Stimulated activated CD8-positive, alpha-beta memory T cell treated with anti-CD3 and anti-CD28 coated beads, Interleukin-12 subunit alpha, Interleukin-12 subunit beta, amount 100 ng/mL, for 1 hour (primary cell): ENCODE measurements at places on chromosomes 1 and 21.

GRCh38 chr1:17682400-17682799, 72.7 kb upstream of the ACTL8 start:
- DNase-seq = no peak

- DNase-seq = no peak
Observed at GRCh38 chr1:107327446-107327845, 186.6 kb downstream of the NTNG1 start.

GRCh38 chr1:228037401-228038386, 30.9 kb downstream of the WNT3A start:
- DNase-seq = no peak

GRCh38 chr1:64848803-64849202, 103.9 kb downstream of the RAVER2 start:
- no peak for DNase-seq

DNA sequence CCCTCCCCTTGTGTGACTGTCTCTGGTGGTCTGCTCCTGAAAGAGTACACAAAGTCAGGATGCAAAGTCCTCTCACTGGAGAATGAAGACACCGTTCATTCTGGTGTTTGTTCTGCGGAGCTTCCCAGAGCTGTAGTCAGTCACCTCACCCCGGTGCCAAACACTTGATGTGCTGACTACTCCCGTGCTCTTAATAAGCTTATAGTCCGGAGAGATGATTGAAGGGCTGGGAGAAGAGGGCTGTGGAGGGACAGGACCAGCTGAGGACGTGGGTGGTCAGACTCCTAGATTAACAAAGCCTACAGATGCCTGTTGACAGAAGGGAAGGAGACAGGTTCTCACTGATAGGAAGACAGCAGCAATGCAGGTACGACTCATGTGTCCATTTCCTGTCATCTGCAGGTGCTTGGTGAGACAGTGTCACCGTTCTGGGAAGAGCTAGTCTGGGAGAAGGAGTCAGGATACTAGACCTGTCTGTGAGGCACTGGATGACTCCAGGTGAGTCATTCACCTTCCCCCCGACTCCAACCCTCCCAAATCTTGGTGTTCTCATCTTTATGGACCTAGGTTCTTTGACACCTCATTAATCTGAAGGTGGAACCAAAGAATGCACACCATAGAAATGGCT, 40.4 kb upstream of the LRRN2 start:
- no peak for DNase-seq

DNA sequence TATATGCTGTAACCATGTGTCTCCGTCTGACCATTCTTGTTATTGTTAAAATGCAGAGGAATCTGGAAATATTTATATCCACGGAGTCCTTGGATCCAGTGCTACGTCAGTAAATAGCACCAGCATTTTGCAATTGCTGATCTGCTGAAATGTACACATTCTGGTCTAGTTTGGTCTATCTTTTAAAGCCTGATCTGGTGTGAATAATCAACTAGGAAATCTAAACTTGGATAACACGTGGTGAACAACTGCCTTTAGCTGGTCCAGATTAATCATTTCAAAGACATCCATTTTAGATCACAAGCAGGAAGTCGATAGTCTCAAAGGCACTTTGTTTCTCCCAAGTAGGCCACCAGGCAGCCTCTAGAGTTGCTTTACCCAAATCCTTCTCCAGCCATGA, 32.6 kb downstream of the PDPN start:
- DNase-seq = no peak

GRCh38 chr1:28640766-28641165, 2.1 kb downstream of the TAF12 start:
- DNase-seq = no peak

GRCh38 chr1:57934745-57935144, 510.9 kb upstream of the DAB1 start:
- no peak for DNase-seq

GRCh38 chr1:15177710-15178166, 24.2 kb downstream of the TMEM51 start:
- DNase-seq = no peak

DNA sequence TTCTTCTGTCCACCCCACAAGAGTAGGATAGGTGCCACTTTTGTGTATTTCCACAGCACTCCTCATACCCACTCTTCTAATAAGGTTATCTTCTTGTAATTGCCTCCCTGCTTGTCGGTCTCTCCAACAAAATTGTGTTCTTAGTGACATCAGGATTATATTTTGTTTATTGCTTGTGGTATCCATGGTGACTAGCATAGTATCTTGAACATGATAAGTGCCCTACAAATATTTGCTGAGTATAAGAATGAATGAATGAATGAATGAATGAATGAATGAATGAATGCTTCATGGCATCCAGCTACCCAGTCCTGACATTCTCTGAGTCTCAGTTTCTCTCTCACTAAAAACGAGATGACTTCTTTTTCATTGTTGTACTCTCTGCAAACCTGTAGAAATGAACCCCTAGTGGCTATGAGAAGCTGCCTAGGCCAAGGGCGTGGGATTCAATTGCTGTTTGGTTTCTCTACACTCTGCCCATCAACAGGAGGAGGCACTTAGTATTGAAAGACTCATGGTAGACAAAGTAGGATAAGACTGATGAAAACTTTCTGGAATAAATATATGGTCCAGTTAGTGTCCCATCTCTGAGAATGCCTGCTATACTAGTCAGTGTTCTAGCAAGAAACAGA, 121.0 kb downstream of the TMEM53 start:
- DNase-seq = no peak

- DNase-seq = no peak
Observed at GRCh38 chr21:31905503-31906451, 33.0 kb downstream of the HUNK start.

DNA sequence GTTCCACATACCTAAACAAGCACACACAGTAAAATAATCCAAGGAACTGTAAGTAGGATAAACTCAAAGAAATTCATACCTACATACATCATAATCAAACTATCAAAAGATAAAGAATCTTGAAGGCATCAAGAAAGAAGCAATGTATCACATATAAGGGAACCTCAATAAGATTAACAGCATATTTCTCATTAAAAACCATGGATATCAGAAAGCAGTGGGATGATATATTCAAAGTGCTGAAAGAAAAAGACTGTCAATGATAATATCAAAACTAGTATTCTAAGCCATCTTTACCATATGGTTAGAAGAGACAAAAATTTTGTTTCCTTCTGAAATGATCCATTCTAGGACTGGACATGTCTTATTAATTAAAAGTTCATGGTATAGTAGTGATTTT, 37.1 kb upstream of the ADAM30 start:
- no peak for DNase-seq

DNA sequence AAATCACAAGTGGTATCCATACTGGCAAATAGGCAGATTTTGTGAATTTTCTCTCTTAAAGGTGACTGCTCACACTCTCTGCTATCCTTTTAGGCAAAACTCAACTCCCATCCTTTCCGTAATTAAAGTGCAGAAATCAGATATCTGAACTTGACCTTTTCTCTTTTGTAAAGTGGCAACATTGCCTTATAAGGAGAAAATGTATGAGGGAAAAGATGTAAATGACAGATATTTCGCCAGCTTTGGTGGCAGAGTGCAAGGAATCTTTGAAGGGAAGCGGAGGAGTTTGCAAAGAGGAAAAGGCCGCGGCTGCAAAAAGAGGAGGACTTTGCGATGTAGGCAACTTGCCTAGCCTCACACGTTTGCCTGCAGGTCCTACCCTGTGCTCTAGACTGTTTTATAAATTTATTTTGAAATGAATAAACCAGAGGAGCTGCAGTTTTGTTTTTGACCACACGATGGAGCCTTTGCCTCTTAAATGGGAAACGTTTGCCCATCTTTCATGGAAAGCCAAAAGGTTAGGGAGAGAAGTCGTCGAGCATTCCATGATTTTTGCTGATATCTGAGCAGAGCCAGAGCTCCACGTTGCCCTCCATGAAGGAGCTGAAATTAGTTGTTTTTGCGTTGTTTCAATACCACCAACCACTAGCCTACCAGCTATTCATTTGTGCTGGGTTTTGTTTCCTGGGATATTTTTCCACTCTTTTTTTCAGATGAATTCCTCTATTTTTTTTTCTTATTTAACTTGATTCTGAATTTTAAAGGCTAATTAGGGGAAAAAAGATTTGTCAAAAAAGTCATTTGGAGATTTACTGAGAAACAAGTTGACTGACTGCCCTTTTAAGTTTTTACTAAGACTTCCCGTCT, 242.3 kb downstream of the LMX1A start:
- no peak for DNase-seq

GRCh38 chr1:200226268-200226968, 183.4 kb downstream of the ZNF281 start:
- DNase-seq = no peak

GRCh38 chr1:210089855-210090254, 142.7 kb upstream of the SERTAD4 start:
- no peak for DNase-seq

DNA sequence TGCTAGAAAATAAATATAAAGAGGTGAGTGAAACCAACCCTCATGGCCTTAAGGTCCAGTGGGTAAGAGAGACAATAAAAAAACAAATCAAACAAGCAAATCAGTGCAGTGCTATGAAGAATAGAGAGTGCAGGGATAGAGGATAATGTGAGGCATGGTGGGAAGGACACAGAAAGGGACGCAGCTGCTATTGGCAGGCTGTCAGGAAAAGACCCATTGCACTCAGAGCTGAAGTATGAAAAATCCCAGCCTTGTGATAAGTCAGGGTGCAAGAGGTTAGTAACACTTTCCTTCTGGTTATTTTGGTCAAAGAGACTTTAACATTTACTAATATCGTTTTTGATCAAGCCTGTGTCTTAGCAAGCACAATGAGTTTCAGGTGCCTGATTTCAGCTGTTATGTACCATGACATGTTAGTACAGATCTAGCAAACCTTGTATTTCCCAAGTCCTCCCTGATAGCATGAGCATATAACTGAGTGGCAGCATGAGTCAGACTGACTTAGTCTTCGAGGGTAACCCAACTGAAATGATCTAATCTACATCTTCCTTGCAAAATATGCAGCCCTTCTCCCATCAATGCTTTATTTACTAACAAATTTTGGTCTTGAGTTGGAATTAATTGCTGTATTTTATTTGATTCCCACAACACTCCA, 31.7 kb downstream of the CHML start:
- no peak for DNase-seq

- no peak for DNase-seq
Observed at GRCh38 chr1:48207131-48207530, 15.4 kb upstream of the SLC5A9 start.

GRCh38 chr1:54583307-54583686, 35.3 kb downstream of the ACOT11 start:
- no peak for DNase-seq

DNA sequence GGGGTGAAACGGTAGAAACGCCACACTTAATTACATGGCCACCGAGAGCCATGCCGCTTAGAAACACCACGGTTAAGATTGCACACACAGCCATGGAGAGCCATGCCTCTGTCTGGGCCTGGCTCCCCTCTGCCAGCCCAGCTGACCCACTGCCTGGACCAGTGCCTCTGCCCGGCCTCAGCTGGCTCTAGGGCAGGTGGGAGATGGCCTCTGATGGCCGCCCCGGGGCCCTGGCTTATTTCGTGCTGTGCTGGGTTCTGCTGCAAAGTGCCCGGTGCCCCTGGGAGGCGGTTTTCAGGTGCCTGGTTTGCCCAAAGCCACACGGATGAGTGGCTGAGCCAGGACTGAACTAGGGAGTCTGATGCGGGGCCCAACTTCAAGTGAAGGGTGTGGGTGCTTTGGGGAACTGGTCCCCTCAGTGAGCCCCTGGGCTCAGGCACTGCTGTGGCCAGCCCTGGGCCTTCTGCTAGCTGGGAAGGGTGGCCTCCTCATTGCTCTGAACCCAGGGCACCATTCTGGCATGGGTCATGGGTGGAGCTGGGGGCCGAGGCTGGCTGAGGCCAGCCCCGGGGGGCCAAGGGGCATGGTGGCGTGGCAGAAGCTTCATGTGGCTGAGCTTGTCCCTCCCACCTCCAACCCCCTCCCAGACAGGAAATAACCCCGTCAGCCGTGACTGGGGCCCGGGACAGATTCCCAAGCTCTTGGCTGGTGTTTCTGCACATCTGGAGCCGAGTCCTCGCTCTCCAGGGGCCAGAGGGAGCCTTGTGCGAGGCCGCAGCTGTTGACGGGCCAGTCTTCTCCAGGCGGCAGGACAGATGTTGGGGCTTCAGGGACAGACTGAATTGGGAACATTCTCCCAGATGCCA, 1.9 kb upstream of the GPR153 start:
- no peak for DNase-seq

DNA sequence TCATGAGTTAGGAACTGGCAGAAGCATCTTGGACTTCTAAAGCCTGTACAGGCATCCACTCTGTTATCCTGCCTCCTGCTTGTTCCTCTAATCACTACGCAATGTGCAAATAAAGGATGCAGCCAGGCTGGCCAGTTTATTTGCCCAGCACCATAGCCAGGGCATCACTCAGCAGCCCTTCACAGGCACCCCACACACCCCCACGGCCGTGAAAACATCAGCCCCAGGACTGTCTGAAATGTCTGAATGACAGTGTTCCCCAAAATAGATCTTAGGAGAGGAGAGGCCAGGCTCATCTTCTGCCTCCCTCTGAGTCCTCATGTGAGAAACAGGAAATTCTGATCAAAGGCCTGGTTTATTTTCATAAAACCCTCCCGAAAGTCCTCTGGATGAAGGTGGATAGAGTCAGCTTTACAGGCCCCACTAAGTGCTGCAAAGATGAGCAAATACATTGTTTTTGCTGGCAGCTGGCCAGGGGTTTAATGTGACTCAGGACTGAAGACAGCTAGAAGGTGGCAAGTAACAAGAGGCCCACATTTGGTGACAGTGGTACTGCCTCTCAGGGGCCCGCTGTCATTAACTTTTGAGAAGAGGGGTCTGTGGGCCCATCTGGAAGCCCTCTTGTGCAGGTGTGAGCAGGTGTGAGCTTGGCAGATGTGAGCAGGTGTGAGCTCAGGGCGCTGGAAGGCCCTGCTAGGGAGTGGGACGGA, 32.9 kb downstream of the GRHL3 start:
- no peak for DNase-seq

GRCh38 chr1:182383934-182384333, 7.7 kb downstream of the GLUL start:
- no peak for DNase-seq

- DNase-seq = no peak
Observed at GRCh38 chr1:198187973-198188588, 31.3 kb downstream of the NEK7 start.

DNA sequence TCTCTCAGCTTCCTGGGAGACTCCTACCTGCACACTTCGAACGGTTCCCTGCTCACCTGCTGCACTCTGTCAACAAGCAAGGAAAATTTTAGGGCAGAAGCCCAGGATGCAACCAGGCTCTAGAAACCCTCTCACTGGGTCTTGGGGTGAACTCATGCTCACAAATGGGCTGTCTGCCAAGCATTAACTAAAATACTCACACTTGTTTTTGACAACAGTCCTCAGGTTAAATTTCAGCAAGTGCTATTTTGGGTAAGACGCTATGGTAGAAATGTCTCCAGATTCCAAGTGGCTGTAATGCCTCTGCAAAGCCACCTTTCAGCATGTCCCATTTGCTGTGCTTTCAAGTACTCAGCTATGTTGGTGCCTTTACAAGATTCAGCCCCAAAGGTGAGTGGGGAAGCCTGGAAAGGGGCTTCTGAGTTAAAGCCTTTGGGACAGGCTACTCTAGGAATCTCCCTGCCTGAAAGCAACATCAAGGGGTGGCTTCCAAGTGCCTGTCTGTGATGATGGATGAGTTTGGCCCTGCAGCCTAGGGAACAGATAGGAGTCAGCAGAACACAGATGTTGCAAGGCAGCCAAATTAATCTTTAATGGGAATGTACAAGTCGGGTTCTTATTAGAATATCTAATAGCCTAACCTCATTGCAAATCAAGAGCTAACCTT, 211.9 kb upstream of the SPAG17 start:
- no peak for DNase-seq
